ENCODE measurements at places on chromosomes 13 and 19.
A peak's percentile ranks its signal among the peaks of the same experiment; 100 is the strongest.

DNA sequence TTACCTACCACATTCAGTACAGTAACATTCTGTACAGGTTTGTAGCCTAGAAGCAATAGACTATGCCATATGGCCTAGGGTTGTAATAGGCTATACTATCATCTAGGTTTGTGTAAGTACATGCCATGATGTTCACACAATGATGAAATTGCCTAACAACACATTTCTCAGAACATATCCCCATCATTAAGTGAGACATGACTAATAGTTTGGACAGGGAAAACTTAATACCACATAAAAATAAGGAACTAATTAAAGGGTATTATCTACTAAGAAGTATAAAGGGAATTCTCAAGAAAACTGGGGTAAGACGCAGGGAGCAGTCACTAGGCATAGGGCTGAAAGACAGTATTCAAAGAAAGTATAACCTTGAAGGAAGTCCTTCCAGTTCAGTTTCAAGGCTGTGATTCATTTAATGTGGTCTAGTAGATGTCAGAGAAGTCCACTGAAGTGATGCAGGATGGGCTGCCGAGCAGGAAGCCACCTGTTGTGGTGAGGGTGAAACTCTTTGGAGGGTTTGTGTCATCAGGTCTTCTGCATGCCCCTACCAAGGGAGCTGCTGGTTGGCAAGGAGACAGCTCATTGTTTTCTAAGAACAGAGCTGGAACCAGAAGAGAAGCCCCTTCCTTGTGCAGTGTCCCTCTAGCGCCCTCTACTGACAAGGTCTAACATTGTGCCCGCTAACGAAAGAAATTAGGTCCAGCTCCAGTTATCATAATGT lies 122.9 kb downstream of the OLFM4 start:
- peak; percentile 69 for DNase-seq

- no peak for DNase-seq
These were observed 1.1 kb upstream of the PSMC4 start for GRCh38 chr19:39969681-39970424.

DNA sequence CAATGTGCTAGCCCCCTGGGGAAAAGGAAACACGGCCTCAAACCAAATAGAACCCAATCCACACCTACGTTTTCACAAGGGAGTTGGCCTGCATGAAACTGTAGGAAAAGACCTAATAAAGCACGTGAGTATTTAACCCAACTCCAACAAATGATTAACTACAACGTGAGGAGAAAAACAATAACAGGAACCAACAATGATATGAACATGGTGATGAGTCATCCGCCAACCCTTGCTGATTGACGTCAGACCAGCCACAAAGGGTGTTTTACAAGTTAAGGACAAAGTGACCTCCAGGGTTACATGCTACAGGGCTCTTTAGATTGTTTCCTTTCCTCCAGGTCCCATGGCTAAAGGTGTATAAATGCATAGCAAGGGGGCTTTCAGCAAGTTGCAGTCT lies 460.5 kb downstream of the COG6 start:
- DNase-seq: peak; percentile 20

DNA sequence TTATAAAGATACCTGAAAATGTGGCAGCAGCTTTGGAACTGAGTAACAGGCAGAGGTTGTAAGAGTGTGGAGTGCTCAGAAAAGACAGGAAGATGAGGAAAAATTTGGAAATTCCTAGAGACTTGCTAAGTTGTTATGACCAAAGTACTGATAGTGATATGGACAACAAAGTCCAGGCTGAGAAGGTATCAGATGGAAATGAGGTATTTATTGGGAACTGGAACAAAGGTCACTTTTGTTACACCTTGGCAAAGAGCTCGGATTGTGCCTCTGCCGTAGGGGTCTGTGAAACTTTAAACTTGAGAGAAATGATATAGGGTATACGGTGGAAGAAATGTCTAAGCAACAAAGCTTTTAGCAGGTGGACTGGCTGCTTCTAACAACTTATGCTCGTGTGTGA lies 419.9 kb downstream of the PCDH17 start:
- DNase-seq: no peak

- no peak for DNase-seq
These were observed 62.7 kb downstream of the COL4A1 start for GRCh38 chr13:110244071-110244830.

GRCh38 chr19:54299126-54299498 lies 13.9 kb downstream of the LILRA5 start:
- no peak for DNase-seq

DNA sequence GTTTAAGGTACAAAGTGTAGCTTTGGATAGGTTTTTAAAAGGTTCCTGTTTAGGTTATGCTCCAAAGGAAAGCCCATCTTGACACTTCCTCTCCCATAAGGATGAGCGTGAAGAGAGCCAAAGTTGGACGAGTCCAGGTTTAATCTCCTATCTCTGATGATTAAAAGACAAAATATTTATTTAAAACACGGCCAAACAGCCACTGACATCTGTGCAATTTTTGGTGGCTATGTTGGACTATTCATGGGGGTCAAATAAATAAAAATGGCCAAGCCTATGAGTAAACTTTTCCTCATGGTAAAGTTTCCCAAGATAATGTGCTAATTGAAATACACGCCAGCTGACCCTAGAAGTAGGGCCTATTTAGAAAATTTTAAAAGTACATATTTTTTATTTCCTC lies 69.0 kb upstream of the DOCK9 start:
- DNase-seq: no peak

- DNase-seq: peak; percentile 11
These were observed 9.9 kb downstream of the SPACA6 start for GRCh38 chr19:51702825-51703574.

DNA sequence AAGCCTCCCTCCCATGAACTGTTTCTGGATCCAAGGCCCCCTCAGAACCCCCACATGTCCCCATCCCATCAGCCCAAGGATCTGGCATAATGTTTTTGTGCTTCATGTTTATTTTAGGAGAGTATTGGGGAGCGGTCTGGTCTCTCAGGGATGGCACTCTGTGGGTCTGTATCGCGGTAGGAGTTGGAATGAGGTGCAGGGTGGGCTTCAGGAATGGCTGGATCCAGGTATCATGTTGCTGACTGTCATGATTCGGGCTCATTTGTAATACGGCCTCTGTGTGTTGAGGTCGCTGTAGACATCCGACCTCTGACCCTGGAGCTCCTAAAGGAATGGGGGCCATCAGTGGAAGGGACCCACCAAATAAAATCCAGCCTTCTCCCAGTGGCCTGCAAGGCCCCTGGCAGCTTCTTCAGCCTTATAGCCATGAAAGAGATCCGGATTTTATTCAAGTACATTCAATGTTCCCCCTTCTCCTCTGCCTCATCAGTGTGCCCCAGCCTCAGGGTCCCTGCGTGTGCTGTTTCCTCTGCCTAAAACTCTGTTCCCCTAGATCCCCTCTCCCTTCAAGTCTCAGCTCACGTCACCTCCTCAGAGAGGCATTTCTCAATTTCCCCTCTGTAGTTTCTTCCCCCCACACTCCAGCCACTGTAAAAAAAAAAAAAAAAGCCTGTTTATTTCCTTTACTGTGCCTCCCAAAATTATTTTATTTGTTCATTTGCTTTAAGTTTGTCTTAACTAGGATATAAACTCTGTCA lies 2.2 kb downstream of the HCST start:
- peak; percentile 33 for DNase-seq

- peak; percentile 81 for DNase-seq
These were observed 40.9 kb downstream of the RAB20 start for GRCh38 chr13:110520431-110521295.

DNA sequence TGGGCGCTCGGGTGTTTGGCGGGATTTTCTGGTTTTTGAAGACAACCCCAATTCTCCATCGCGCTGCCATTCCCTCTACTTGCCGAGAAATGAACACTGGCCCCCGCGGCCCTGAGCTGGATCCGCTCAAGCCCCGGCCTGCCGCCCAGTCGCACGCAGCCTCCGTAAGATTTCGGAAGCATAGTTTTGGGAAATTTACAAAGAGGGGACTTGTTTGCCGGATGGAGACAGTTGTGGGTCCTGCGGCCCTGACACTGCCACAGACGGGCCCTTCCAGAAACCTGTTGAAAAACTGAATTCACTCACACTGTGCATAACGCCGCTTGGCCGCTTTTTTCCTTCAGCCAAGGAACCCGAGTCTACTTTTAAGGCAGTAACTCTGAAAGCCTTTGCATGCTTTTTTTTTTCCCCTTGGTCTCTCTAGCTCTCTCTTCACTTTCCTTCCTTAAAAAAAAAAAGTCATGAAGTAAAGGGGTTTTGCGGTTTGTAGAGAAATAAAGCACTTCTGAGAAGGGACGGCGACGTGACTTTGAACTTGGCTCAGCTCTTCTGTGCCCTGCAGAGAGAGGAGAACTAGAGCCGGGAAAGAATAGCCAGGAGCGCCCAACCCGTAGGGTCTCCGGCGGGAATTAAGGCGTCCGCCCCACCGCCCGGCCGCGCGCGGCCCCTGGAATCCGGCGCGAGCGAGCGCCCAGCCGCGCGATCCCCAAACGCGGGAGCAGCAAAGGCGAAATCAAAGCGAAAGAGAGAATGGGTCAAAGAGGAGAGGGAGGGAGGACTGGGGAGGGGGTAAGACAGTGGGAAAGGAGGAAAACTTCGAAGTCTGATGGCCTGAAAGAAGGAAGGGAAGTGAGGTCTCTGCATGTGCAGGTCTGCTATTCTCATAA lies 3.4 kb upstream of the ZIC2 start:
- DNase-seq: no peak

DNA sequence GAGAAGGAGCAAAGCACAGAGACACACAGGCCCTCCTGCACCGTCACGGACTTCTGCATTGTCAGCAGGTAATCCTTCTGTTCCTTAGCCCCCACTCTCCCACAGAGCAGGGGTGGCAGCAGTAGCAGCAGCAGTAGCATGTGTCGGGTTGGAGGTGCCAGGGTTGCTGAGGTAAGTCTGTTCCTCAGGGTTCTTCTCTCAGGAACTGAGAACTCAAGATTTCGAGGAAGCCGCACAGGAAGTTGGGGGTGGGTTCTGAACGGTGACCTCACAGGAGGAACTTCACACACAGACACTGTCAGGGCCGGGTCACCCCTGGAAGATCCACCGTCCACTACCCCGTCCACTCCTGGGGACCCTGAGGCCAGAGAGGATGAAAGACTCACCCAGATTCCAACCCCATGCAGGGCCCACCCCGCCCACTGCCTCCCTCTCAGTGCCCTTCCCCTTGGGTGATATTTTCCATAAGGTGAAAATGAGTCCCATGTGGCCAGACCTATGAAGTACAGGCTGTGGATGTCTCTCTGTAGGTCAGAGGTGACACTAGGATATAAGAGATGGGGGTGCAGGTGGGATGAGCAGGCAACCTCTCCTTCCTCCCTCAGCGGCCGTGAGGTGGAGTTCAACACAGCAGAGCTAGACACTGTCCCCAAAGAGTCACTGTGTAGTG lies at the start of gene SIGLEC12:
TSS of gene SIGLEC12 (minus strand) at position 207 of the 670 bp plus-strand sequence. CDS start at position 140, 67 bp downstream.
- DNase-seq: peak; percentile 38

- no peak for DNase-seq
These were observed 56.5 kb downstream of the F2RL3 start for GRCh38 chr19:16945364-16945714.

- no peak for DNase-seq
These were observed 28.8 kb upstream of the RCBTB2 start for GRCh38 chr13:48561466-48562235.

DNA sequence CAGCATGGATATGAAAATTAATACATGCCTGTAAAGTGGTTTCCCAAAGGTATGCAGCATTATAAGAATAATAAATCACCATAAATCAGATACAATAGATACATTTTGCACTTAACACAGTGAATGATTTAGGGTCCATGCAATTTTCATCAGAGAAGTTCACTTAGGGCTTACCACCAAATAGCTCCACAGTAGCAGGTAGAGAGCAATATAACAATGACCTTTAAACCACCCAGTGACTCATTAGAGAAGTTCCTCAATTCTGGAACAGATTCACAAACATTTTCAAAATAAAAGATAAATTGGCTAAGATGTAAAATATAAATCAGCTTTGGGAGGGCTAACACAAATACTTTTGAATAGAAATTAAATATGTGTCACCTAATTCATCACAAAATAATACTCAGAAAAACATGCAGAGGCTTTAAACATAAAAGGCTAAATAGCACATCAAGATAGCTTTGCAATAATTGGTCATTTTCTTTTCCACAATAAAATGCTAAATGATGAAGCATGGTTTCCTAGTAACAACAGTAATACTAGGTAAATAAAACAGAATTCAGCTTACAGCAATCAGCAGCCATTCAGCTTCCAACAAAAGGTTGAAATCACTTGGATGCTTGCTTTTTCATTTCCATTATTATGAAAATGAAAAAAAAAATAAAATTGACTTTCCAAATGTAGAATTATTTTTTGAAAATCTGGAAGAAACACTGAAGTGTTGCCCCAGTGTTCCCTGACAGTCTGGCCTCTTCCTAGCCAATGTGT lies 84.3 kb upstream of the NBEA start:
- DNase-seq: no peak

GRCh38 chr13:112636401-112636975 lies 48.5 kb upstream of the TUBGCP3 start:
- no peak for DNase-seq

GRCh38 chr13:71851498-71852409 lies 15.2 kb downstream of the DACH1 start:
- DNase-seq: no peak

- DNase-seq: no peak
These were observed 287.5 kb downstream of the ZNF536 start for GRCh38 chr19:30659638-30660037.

- DNase-seq: no peak
These were observed 320.6 kb downstream of the ITGBL1 start for GRCh38 chr13:101773062-101773461.

DNA sequence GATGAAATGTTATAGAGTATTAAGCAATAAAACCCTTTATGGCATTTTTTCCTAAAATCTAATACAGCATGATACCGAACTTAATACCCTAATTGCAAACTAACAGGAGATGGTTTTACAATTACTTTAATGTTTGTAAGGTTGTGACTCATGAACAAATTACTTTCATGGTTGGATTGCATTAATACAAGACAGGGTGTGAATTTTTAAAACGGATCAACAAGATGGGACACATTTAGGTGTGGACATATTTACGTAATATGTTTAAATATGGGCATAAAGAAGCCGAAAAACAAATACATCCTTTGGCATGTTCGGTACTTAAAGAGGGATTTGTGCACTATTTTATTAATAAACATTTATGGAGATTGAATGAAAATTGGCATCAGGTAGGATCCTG lies 168.3 kb upstream of the SPRY2 start:
- DNase-seq: no peak

- no peak for DNase-seq
These were observed 1.0 kb downstream of the HCN2 start for GRCh38 chr19:590750-591098.

DNA sequence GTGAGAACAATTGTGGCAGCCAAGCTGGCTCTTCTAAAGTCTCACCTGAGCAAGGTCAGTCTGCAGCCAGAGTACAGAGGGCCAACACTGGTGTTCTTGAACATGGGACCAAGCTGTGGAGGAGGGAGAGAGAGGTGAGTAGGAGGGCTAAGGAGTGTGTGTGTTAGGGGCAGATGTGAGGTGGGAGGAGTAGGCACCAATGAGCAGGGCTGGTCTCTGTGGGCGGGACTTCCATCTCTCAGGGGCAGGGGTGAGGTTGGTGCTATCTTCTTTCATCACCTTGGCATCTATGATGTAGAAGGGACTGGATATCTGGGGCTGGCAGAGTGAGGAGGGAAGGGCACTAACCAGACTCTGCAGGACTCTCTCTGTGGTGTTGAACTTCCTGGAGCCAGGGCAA lies 72.4 kb downstream of the MBD3L1 start:
- DNase-seq: no peak

All from globus pallidus (tissue), 1 donor.